DMS79 treated with DMSO at 0.1 percent for 48 hours (cell line): ENCODE measurements at places on chromosomes 11 and 22.

DNA sequence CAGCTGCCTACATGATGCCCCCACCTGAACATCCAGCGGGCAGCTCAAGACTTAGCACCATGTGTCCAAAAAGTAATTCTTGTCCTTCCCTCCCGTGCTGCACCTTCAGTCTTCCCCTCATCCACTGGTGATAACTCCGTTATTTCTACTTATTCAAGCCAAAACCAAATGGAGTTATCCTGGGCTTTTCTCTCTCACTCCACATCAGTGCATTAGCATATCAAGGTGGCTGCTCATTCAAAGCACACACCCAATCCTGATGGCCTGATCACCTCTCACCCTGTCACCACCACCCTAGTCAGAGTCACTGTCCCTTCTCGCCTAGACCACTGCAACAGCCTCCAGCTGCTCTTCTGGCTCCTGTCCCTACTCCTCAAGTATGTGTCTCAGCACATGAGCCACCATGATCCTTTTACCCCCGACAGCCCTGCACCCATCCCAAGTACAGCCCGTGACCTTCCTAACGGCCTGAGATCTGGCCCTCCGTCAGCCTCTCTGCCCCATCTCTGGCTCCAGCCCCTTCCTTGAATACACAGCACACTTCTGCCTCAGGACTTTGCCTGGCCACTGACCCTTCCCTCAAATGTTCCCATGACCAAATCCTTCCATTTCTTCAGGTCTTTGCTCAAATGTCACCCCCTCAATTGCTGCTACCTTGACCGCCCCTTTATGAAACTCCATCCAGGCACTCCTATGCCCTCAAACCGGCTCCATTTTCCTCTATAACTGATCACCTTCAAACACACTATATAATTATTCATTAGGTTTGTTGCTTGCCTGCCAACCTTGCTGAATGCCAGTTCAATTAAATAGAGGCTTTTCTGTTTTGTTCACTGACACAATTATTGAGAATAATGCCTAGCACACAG, 19.7 kb upstream of the SLC25A1 start:
- DNase-seq = no peak

DNA sequence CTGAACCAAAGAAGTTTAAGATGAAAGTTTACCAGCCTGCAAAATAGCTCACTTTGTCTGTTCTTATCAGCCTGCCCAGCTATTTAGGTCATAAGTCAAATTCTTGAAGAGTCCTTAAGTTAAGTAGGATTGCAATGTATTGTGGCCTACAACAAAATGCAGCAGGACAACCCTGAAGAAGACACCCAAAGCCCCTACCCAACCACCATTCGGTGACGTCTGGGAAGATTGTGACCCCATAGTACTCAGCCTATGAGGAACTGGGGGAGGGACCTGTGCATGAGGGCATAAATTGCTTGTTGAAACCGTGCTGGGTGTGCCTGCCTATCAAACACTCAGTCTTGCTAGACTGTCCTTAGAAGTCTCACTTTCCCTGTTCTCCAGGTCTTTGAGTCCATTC, 50.5 kb upstream of the FDX1 start:
- DNase-seq = no peak

DNA sequence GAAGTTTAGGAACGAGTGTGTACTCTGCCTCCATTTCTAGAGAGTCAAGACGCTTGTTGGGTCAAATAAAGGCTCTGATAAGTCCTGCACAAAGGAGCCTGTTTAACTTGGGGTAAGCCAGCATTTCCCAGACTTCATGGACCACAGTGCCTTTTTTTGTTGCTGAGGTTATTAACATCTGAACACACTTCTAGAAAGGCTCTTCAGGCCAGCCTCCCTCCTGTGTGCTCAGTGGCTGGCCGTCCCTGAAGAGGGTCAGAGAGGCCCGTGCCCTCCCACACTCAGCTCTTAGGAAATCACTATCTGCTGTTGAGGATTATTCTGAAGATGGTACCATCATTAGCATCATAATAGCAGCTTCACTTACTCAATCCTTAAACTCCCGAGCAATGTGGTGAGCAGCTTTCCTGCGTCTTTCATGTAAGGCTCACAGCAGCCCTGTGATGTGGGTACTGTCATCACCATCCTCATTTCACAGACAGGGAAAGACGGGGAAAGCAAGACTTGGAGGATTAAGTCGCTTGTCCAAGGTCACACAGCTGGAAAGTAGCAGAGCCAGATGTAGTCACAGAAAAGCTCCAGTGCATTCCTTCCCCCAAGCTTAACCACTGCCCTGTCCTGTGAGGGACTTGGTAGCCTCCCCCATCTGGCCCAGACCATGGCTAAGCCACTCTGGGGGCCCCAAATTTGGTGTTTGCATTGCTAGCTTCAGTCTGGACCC, 71.3 kb downstream of the TSPAN18 start:
- no peak for DNase-seq

GRCh38 chr11:111923351-111923788, 4.7 kb downstream of the C11orf52 start:
- DNase-seq = no peak

DNA sequence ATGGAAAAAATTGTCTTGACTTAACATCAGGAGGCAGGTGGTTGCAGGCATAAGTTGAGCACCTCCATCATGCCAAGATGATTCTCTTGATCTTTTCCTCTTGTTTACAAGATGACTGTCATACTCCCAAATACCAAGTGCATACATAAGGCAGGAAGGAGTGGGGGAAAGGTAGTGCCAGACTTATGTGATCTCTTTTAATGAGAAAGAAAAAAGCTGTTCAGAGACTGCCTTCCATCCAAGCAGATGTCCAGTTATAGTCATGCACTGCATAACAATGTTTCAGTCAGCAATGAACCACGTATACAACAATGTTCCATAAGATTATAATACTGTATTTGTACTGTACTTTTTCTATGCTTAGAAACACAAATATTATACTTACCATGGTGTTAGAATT, 135.7 kb downstream of the EHF start:
- DNase-seq = no peak

- DNase-seq = peak; percentile 99
These were observed at the start of gene EXPH5 for GRCh38 chr11:108593214-108593922. EXPH5 (minus strand) TSS chr11:108593768; CDS start chr11:108593536, 232 bp downstream.
